ENCODE measurements at places on chromosomes 4 and X.

- no peak for DNase-seq
These were observed 26.8 kb downstream of the FAM114A1 start for GRCh38 chr4:38894322-38894982.

- no peak for DNase-seq
These were observed 577.1 kb downstream of the ANKRD50 start for GRCh38 chr4:124135409-124135813.

DNA sequence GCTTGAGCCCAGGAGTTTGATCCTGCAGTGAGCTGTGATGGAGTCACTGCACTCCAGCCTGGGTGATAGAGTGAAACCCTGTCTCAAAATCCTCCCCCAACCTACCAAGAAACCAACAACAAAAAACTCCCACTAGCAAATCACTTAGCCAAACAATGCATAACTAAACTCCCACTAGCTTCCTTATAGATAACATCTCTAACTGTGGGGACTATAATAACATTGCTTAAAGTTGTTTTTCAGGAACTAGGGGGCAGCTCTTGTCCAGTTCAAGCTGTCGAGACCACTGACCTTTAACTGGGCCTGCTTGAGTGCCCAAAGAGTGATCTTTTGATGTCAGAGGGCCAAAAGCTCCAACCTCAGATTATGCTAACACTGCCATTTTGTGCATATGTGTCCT is 81.7 kb downstream of the FREM3 start:
- no peak for DNase-seq

DNA sequence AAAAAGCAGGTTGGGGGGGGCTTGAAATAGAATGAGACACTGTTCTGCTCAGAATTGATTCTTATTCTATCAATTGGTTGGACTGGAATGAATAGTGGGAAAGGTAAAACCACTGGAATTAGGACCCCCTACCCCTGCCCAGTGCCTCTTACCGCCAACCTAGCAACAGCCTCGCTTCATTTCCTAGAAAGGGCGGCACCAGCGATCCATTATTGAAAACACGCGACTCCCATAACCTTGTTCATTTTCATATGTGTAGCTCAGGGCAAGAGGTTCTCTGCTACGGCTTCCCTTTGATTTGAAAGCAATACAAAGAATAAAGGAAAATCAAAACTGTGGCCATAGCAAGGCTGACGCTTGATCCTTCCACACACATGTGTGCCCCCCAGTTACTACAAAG is 33.7 kb downstream of the IDS start:
- no peak for DNase-seq

GRCh38 chr4:110275871-110276270 is 77.5 kb upstream of the ELOVL6 start:
- DNase-seq: no peak

DNA sequence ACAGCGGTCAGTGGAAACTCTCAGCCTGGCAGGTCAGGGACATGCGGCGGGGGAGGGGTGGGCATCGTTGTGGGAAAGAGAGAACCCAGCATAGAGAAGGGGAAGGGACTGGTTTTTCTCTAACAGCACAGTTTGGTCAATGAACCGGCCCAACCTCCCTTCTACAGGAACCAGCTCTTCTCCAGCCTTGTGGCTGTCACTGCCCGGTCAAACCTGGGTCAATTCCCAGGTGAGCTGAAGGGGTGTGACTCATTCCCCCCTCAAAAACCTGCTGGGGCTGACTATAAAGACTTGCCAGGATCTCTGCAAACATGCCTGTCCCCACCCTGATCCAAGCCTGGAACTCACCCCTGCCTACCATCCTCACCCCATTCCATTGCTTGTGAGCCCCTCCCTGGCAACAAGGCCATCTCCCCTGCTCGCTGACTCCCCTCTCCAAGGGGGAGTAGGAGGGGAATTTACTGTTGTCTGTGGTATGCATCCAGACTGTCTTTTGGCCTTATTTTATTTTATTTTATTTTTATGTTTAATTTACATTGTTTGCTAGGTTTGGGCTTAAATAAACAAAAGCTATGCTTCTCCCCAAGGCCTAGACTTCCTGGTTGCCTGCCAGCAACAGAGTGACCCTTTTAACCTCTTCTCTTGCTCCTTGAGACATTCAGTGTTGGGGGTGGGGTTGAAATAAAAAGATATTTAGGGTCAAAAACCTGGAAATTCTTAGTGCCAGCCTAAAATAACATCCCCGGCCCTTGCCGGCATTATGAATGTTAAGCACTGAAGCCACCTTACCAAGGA is 49.6 kb downstream of the TSC22D3 start:
- no peak for DNase-seq

GRCh38 chr4:147096667-147097604 is 151.3 kb upstream of the TTC29 start:
- no peak for DNase-seq

DNA sequence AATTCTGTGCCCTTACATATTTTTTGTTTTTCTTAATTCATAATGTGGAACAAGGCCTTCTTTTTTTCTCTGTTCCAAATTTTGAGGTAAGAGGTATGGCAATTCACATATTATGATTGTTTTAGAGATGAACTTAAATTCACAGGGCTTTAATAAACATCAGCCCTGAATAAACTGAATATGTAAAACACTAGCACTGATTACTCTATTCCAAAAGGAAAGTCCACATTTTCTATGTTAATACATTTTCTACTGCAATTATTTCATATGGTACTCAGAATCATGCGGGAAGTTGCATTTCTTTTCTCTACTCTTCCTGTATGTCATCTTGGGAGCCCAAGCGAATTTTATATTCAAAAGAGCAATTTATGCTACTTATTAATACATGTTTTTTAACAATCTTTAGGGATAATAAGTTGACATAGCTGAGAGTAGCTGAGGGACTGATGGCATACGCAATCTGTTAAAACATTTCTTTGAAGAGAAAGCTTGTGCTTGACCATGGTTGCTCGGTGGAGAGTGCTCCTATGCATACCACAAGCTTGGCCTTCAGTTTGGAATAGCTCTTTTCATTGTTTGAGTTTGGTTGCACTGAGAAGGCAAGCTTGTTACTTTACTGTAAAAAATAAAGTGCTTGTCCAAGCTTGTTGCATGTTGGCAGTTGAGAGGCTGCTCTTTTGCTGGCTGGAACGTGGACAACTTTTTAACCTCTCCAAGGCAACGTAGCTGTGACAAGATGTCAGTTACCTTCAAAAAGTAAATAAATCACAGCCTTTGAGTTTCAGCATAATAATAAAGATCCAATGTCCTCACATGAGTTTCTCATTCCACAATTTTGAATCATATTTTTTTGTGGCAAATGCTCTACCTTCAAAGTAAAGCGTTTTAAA is 196.3 kb upstream of the SPRY1 start:
- no peak for DNase-seq

DNA sequence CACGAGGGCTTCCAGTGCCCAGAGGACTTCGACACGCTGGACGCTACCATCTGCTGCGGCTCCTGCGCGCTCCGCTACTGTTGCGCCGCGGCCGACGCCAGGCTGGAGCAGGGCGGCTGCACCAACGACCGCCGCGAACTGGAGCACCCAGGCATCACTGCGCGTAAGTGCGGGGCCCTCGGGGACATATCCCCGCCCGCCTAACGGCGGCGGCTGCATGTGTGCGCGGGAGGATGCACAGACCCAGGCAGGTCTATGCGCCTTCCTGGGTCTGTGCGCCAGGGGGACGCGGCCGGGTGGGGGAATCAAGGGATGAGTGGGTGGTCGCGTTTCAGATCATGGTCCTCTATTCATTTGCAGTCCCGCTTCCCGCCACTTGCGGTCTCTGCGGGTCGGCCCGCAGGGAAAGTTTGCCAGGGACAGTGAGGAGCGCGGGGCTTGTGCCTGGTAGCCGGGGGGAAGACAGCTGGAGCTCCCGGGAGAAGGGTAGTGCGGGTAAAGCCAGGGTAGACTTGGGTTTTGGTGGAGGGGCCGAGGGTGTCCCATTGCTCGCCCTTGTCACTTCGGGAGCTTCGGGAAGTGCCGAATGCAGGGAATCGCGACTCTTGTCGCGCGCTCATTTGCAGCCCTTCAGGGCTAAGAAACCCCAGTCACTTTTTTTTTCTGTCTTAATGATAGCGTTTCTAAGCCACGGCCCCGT is 1.0 kb downstream of the SHISA3 start:
- no peak for DNase-seq

DNA sequence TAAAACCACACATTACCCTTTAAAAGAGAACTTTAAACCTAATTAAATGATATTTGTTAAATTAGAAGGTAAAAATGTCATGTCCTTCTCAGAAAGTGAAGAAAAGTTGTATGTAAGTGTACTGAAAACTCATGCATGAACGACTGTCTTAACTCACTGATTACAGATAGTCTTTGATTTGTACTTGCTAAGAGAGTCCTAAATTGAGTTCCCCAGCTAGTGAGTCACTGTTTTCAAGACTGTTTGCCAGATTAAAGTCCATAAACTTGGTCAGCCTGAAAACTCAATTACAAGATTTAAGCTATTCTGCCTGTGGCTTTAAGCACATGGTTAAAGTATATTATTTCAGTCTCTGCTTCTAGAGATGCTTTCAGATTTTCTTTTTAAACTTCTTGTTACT is 124.9 kb upstream of the ZCCHC13 start:
- DNase-seq: no peak

- DNase-seq: no peak
These were observed 19.5 kb upstream of the ZNF41 start for GRCh38 chrX:47502316-47503125.

- DNase-seq: no peak
These were observed 12.4 kb downstream of the CASP6 start for GRCh38 chr4:109690690-109691410.

GRCh38 chrX:15723887-15724517 is 14.1 kb upstream of the CA5B start:
- no peak for DNase-seq

GRCh38 chr4:142683997-142684396 is 162.1 kb downstream of the INPP4B start:
- DNase-seq: no peak

DNA sequence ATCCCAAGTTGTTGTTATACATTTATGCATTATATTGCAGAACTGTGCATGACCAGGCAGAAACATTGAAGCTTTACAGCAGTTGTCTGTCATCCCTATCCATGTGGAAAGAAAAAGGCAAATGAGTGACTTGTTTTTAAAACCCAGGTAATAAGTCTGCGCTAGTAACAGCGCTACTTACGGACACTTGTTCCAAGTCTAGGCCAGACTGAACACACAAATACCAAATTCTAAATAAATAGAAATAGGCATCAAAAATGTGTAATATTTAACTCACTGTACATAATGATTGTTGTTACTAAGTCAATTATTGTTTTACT is 548 bp upstream of the MAML3 start:
- DNase-seq: no peak

GRCh38 chrX:148867596-148867995 is 367.2 kb downstream of the AFF2 start:
- no peak for DNase-seq

GRCh38 chrX:20144491-20144890 is 2.9 kb upstream of the EIF1AX start:
- no peak for DNase-seq

GRCh38 chr4:32744211-32744610 is 2024.0 kb downstream of the PCDH7 start:
- no peak for DNase-seq

- DNase-seq: peak; percentile 55
These were observed 175.9 kb upstream of the RPS6KA3 start for GRCh38 chrX:20442597-20442996.

- no peak for DNase-seq
These were observed 27.8 kb upstream of the SLC2A9 start for GRCh38 chr4:10048941-10049697.

GRCh38 chr4:105558277-105558676 is 5.9 kb downstream of the ARHGEF38 start:
- no peak for DNase-seq

GRCh38 chr4:159303435-159303834 is 200.6 kb downstream of the RAPGEF2 start:
- no peak for DNase-seq

- DNase-seq: no peak
These were observed 118.3 kb downstream of the DNAAF6 start for GRCh38 chrX:107324493-107325310.

GRCh38 chr4:102781570-102781969 is 20.8 kb upstream of the MANBA start:
- DNase-seq: no peak

- no peak for DNase-seq
These were observed 649 bp upstream of the ARAF start for GRCh38 chrX:47560179-47560933.

DNA sequence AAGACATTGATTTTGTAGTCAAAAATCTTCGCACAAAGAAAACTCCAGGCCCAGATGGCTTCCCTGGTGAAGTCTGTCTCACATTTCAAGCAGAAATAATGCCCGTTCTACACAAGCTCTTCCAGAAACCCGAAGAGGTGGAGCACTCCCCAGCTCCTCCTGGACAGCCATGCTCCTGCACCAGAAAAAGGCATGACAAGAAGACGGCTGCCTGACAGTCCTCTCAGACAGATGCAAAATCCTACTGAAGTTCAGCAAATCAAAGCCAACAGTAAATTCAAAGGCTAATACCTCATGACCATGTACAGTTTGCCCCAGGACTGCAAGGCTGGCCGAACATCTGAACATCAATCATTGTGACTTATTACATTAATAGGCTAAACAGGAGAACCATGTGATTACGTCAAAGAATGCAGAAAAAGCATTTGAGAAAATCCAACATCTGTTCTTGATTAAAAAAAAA is 30.8 kb upstream of the MXD4 start:
- DNase-seq: no peak

DNA sequence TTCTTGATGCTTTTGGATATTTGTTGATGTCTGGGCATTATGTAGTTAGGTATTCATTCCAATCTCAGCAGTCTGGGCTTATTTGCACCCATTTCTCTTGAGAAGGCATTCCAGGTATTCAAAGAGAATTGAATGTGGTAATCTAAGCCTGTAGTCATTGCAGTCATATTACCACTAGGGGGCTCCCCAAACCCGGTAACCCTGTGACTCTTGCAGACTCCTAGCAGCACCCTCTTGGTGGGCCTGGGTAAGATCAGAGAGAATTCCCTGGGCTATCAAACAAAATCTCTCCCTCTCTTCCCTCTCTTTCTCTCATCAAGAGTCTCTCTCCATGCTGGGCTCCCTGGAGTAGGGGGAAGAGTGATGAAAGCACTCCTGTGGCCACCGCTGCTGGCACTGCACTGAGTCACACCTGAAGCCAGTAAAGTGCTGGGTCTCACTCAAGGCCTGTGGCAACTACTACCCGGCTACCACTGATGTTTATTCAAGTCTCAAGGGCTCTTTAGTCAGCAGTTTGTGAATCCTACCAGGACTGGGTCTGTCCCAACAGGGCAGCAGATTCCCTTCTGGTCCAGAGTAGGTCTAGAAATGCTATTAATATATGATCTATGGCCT is 187.7 kb upstream of the NUDT10 start:
- no peak for DNase-seq

- no peak for DNase-seq
These were observed 606.0 kb downstream of the BCOR start for GRCh38 chrX:39491548-39492297.

- no peak for DNase-seq
These were observed 10.2 kb upstream of the DLG3 start for GRCh38 chrX:70434352-70434866.

GRCh38 chr4:16598597-16599206 is 299.7 kb downstream of the LDB2 start:
- DNase-seq: no peak

Measured in stimulated activated CD8-positive, alpha-beta memory T cell treated with anti-CD3 and anti-CD28 coated beads, Interleukin-7, amount 100 ng/mL, for 1 hour (primary cell).